ENCODE measurements at places on chromosomes 16 and 17.

GRCh38 chr17:28488533-28489276 is 15.3 kb downstream of the SLC13A2 start:
- no peak for DNase-seq
- H3K27ac ChIP-seq: no peak overlapping the region
- peaks cover 13% of the 10 kb centered on the region for H3K4me1 ChIP-seq
- H3K36me3 ChIP-seq: no peaks in the 10 kb centered on the region
- no peak overlapping the region for H3K4me3 ChIP-seq

DNA sequence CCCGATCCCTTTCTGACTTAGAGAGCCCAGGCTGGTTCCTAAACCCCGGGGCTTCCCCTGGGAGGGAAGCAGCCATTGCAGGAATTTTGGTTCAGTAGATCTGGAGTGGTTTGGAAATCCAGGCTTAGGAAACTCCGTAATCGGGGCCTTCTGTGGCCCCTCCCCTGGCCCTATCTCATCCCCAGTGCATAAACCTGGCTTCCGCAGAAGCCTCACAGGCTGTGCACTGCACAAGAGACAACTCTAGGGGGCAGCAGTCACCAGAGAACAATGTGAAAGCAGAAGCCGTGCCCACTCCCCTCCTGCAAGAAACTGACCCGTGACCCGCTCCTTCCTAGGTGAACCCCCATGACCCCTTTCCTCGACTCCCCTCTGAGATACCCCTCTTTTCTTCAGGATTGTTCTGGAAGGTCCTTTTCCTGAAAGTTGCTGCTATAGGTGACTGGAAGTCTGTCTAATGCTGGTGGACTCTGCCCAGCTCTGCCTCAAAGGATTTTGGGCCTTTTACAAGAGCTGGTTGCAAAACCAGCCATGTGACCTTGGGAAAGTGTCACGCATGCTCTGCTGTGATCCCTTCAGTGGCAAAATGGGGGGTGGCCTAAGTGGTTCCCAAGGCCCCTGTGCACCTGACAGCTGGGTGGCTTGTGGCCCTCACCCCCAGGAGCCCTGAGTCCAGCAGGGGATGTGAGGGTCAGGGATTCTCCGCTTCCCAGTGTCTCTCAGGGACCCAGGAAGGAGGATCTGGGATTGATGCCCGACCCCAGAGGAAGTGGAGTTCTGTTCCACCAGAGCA is 14.4 kb downstream of the GUCY2D start:
- peaks cover 35% of the 10 kb centered on the region for H3K4me1 ChIP-seq
- no peak overlapping the region for H3K27ac ChIP-seq
- peaks cover 29% of the 10 kb centered on the region for H3K27me3 ChIP-seq
- no peak for DNase-seq

DNA sequence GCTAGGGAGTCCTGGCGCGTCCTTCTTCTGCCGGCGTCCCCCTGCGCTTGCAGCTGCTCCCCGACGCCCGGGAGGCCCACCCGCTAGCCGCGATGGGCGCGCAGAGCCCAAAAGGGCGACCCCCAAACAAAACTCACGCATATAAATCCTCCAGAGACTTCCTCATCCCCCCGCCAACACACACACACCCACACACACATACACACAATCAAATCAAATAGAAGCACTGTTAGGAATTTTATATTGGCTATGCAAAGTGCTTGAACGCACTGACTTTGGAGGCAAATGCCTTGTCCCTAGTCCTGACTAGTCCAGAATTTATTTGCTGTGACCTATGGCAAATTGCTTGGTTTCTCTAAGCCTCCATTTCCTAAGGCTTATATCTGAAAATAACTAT is 23.8 kb upstream of the CRYM start:
- H3K4me3 ChIP-seq: peak overlapping the region; percentile 92
- DNase-seq: no peak
- peaks cover 38% of the 10 kb centered on the region for H3K4me1 ChIP-seq
- peak overlapping the region; percentile 81 for H3K27ac ChIP-seq
- no peaks in the 10 kb centered on the region for H3K36me3 ChIP-seq

DNA sequence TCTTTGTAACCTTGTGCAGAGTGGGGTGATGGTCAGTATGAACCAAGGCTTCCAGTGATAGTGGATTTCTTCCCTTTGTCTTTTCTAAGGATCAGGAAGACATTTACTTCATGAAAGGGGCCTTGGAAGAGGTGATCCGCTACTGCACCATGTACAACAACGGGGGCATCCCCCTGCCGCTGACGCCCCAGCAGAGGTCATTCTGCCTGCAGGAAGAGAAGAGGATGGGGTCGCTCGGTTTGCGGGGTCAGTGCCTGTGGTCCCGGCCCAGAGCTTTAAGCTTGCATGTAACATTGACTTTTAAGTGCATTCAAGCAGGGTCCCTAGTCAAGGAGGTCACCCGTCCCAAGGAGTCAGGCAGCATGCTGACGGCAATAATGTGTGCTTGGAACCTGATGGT is 56.0 kb downstream of the MEAK7 start:
- H3K27me3 ChIP-seq: peaks cover 16% of the 10 kb centered on the region
- H3K27ac ChIP-seq: no peak overlapping the region
- no peak for DNase-seq
- peaks cover 6% of the 10 kb centered on the region for H3K4me1 ChIP-seq
- no peaks in the 10 kb centered on the region for H3K36me3 ChIP-seq

DNA sequence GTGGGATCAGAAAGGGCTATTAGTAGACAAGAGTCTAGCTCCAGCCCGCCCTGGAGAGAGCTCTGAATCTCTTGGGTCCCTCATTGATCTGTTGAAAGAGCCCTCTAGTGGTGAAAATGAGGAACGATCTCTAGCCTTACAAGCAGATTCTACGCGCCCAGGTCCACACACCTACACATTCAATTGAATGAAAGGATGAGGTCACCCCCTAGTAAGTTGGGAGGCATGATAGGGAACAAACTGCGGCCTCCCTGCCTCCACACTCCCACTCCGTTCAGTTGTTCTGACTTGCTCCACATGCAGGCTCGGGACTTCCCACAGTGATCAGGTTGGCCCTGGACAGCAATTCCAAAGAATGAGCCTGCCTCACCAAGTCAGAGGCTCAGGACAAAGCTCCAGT is 2.9 kb upstream of the CACNG3 start:
- DNase-seq: no peak
- no peaks in the 10 kb centered on the region for H3K4me1 ChIP-seq
- H3K27me3 ChIP-seq: no peaks in the 10 kb centered on the region
- H3K27ac ChIP-seq: no peak overlapping the region
- no peaks in the 10 kb centered on the region for H3K36me3 ChIP-seq

- H3K4me1 ChIP-seq: no peaks in the 10 kb centered on the region
- no peaks in the 10 kb centered on the region for H3K27me3 ChIP-seq
- H3K36me3 ChIP-seq: no peaks in the 10 kb centered on the region
- no peak overlapping the region for H3K4me3 ChIP-seq
- no peak overlapping the region for H3K27ac ChIP-seq
- no peak for DNase-seq
These were observed 412.0 kb downstream of the TMEM114 start for GRCh38 chr16:8178271-8178670.

GRCh38 chr16:75727221-75727620 is 931 bp upstream of the CPHXL start:
- H3K36me3 ChIP-seq: no peaks in the 10 kb centered on the region
- no peak for DNase-seq
- H3K27me3 ChIP-seq: peaks cover 6% of the 10 kb centered on the region
- no peak overlapping the region for H3K27ac ChIP-seq
- no peaks in the 10 kb centered on the region for H3K4me1 ChIP-seq

- H3K27ac ChIP-seq: peak overlapping the region; percentile 78
- peak; percentile 23 for DNase-seq
- H3K36me3 ChIP-seq: peaks cover 24% of the 10 kb centered on the region
- H3K4me1 ChIP-seq: peaks cover 44% of the 10 kb centered on the region
- no peak overlapping the region for H3K4me3 ChIP-seq
- peaks cover under 1% of the 10 kb centered on the region for H3K27me3 ChIP-seq
These were observed 58.5 kb downstream of the XYLT1 start for GRCh38 chr16:17412221-17412620.

GRCh38 chr16:84996365-84996764 is 15.0 kb downstream of the ZDHHC7 start:
- peaks cover 69% of the 10 kb centered on the region for H3K4me1 ChIP-seq
- H3K4me3 ChIP-seq: peak overlapping the region; percentile 57
- peaks cover 47% of the 10 kb centered on the region for H3K36me3 ChIP-seq
- peak overlapping the region; percentile 99 for H3K27ac ChIP-seq

DNA sequence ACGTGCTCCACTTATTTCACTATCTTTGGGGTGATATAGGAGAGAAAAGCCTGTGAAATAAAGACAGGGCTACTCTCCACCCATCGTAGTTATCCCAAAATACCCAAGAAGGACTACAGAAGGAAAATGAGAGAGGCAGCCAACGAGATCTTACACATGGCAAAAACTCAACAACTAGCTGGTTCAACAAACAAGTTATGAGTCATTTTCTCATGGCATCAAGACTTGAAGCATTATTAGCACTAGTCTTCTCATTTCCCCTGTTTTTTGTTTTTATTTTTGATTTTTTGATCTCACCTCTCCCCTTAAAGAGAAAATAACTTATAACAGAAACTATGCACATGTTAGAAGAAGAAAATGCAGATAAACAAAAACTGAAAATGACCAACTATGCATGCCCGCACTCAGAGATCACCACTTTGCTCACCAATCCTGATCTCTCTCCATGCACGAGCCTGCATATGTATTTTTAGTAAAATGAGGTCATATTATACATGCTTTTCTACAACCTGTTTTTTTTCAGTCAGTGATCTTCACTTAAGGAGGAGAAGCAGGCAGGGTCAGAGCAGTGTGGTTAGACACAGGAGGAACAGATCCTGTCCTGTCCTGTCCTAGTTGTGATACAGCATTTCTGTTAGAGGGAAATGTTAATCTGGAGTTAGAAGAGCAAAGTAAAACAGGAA is 22.8 kb downstream of the FAM117A start:
- H3K4me1 ChIP-seq: no peaks in the 10 kb centered on the region
- H3K27ac ChIP-seq: no peak overlapping the region
- no peak overlapping the region for H3K4me3 ChIP-seq
- peaks cover 39% of the 10 kb centered on the region for H3K27me3 ChIP-seq
- no peak for DNase-seq
- no peaks in the 10 kb centered on the region for H3K36me3 ChIP-seq

DNA sequence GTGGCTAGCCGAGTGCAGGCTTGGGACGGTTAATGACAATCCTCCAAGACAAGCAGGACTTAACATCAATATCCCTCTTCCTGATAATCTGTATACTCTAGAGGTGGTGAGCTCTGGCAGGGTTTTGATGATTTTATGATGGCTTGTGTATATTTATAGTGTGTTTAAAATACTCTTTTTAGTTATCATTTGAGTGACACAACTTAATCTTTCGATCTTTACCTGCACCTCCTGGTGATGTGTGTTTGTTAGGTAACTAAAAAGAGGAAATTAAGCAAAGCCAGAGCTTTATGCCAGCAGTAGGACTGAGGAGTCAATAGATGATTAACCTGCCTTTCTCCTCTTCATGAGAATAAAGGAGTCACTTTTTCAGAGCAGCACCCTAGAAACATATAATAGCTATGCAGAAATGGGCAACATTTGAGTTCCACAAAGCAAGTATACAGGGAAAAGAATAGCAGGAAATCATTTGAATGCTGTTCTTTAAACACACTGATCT is 210.5 kb downstream of the IRX3 start:
- H3K4me3 ChIP-seq: no peak overlapping the region
- no peaks in the 10 kb centered on the region for H3K27me3 ChIP-seq
- H3K27ac ChIP-seq: no peak overlapping the region
- H3K36me3 ChIP-seq: no peaks in the 10 kb centered on the region
- no peak for DNase-seq
- peaks cover 31% of the 10 kb centered on the region for H3K4me1 ChIP-seq

GRCh38 chr16:4283939-4284338 is 11.1 kb upstream of the TFAP4 start:
- H3K27me3 ChIP-seq: no peaks in the 10 kb centered on the region
- no peak overlapping the region for H3K4me3 ChIP-seq
- peaks cover 29% of the 10 kb centered on the region for H3K4me1 ChIP-seq
- H3K27ac ChIP-seq: peak overlapping the region; percentile 26
- DNase-seq: peak; percentile 20

- H3K27me3 ChIP-seq: peaks cover 4% of the 10 kb centered on the region
- no peaks in the 10 kb centered on the region for H3K4me1 ChIP-seq
- no peaks in the 10 kb centered on the region for H3K36me3 ChIP-seq
- H3K27ac ChIP-seq: no peak overlapping the region
- H3K4me3 ChIP-seq: no peak overlapping the region
- peak; percentile 17 for DNase-seq
These were observed 235.6 kb downstream of the ZNF423 start for GRCh38 chr16:49620158-49620868.

GRCh38 chr17:16917671-16918394 is 54.1 kb downstream of the TNFRSF13B start:
- peaks cover 13% of the 10 kb centered on the region for H3K27me3 ChIP-seq
- no peak overlapping the region for H3K27ac ChIP-seq
- DNase-seq: no peak
- H3K4me1 ChIP-seq: peaks cover 6% of the 10 kb centered on the region
- H3K4me3 ChIP-seq: no peak overlapping the region
